ENCODE measurements at places on chromosomes 7 and 10.

GRCh38 chr10:33860552-33860951 is 526.1 kb upstream of the NRP1 start:
- DNase-seq = no peak

DNA sequence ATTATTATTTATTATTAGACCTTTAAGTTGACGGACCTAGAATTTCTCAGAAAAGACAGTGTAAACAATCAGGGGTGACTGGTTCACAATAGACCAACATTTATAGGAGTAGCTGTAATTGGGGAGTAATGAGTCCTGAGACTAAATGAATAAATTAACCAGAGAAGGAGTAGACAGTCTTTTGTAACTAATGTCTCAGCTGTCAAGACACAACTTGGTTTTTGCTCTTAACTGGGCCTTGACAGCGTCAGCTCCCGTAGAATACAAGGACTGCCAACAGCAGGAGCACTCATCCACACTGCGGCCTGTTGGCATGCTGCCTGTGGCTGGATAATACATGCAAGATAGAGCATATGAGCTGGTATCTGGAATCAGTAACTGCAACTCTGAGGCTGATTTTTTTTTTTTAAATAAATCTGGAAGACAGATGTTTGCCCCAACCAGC is 123.9 kb downstream of the CACNA2D1 start:
- no peak for DNase-seq

DNA sequence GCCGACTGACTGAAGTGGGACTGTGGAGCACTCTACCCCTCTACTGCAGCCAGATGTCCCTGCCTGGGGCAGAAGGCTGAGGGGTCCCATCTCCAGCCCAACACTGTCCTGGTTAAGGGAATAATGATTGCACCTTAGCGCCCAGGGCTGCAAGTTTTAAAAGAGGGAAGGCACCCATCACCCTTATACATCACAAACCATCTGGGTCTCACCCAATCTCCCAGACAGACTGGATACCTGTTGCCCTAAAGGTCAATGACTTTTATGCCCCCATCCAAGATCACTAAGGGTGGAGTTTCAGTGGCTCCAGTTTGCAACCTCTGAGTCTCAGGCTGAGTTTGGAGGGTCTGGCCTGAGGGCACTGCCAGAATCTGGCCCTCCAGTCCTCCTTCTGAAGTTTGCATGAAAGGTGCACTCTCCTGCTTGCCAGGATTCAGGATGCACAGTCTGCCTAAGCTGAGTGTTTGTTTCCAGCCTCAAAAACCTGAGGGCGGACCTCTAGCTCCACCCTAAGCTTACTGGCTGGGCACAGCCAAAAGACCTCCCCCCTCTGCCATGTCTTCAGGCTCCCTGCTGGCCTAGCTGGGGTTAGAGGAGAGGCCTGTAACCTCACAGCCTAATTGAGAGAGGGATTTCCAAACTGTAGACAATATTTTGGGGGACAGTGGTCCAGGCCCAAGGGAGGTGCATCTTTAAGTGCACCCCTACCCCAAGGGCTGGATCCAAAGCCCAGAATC is 2.5 kb upstream of the EMX2 start:
- DNase-seq = no peak

DNA sequence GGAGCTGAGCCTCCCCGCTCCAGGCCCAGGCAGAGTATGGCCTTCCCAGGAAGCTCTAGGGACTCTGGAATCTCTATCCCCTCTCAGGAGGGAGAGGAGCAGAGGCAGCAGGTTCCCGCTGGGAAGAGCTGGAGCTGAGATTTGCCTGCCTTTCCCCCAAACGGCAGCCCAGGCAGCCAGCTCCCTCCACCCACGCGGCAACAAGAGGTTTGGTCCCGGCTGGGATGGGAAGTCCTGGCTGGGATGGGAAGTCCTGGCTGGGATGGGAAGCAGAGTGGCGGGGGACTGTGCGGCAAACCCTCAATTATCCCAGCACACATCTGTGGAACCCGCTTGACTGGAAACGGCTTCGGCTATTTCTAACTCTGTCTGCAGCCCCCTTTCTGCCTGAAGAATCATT is 223.0 kb downstream of the ELFN1 start:
- DNase-seq = no peak

GRCh38 chr7:101094791-101095375 is 9.6 kb downstream of the TRIM56 start:
- no peak for DNase-seq

- DNase-seq = no peak
These were observed 6.4 kb downstream of the USP54 start for GRCh38 chr10:73584737-73585136.

DNA sequence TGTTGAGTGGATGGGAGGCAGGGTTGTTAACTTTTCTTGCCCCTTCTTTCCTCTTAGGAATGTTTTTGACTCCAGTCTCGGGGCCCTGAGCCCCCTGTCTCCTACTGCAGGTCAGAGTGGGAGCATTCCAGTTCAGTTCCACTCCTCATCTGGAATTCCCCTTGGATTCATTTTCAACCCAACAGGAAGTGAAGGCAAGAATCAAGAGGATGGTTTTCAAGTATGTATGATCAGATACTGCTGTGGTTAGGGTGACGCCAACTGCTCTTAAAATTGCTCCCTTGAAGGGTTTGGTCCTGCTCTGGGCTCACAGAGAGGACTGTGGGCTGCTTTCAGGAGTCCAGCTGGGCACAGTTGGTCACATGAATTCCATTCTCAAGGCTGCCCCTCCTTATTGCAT is 22.0 kb downstream of the VWA2 start:
- no peak for DNase-seq
